ENCODE measurements at places on chromosomes 12 and 14. TPM values are rescaled to one million over a fixed set of nuclear protein-coding genes. Genes with fewer than 3 reads are reported as not detected.
A peak's percentile ranks its signal among the peaks of the same experiment; 100 is the strongest.

DNA sequence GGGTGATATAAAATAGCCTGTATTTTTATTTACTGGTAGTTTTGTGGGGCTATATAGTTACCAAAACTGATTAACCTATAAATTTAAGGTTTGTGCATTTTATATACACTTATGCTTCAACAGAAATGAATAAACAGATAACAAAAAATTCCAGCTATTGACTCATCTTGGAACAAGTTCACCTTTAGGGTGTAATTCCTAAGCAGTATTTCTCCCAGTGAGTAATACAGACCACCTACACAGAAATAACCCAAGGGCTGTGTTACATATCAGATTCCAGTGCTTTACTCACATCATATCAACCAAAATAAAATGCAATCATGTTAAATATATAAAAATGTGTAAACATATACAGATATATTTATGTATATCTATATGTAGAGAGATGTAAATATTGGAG is 345.6 kb downstream of the ADAMTS20 start:
- no peak for DNase-seq

- DNase-seq: no peak
Measured at GRCh38 chr12:17579205-17580026, 510.6 kb downstream of the RERGL start.

The KLRD1 gene
- total RNA-seq: 1.8 TPM

DNA sequence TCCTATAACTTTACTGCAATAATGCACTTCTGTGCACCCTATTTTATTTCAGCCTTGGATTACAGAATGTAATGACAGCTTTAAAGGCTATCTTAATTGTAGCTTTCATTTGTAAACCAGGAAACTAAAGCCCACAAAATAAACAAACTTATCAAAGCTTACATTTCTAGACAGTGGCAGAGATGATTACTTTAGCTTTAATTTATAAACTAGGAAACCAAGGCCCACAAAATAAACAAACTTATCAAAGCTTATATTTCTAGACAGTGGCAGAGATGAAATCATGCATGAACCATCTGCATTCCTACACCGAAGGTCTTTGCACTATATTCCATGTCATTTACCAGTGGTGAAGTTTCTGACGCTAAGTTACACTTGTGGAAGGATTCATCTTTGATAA is 74.4 kb downstream of the PRKD1 start:
- DNase-seq: no peak

The RFX4 gene
- not detected for total RNA-seq

GRCh38 chr12:76480796-76481195 is 78.8 kb downstream of the OSBPL8 start:
- DNase-seq: no peak

DNA sequence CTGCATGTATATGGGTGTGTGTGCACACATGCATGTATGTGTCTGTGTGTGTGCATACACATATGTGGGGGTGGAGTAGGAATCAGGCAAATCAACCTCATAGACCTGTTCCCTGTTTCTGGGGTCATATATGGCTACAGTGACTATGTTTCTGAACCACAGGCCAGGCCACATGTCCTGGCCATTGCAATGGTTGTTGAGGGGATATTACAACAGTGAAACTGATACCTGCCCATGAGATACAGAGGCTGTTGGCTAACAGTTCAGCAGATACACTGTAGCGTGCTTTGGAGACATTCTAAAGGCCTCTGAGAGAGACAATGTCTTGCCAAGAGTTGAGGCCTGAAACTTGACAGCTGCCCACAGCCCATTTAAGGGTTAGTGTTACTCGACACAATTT is 47.3 kb upstream of the FOS start:
- no peak for DNase-seq

- peak; percentile 71 for DNase-seq
Measured at GRCh38 chr12:121748571-121749265, 36.2 kb downstream of the TMEM120B start.

GRCh38 chr12:58639318-58639934 is 280.9 kb downstream of the LRIG3 start:
- DNase-seq: no peak

DNA sequence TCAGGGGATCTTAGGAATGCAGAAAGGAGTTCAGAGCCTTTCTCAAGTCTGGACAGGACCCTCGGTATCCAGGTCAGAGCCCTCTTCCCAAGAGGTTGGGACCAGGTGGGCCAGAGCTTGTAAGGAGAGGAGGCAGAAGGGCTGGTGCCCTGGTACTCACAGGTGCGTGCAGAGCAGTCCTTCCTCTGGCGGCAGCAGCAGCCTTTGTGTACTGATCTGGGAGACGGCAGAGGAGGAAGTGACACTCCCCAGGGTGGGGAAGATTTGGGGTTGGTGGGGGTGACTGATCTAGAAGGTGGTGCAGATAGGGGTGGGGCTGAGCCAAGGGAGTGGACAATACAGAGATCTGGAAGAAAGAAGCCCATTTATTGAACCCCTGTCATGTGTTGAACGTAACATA is at the start of gene ITGB7:
ITGB7 (minus strand) TSS at position 210 of the 400 bp plus-strand sequence. CDS start 6,808 bp downstream, outside the sequence.
- DNase-seq: no peak

The A2ML1 gene
- total RNA-seq: 0.07 TPM

The JPH4 gene
- 9.2 TPM for total RNA-seq

The ADCY4 gene
- total RNA-seq: 10.9 TPM

- no peak for DNase-seq
Measured at GRCh38 chr12:103879878-103880277, 38.8 kb upstream of the NT5DC3 start.

The APOLD1 gene
- total RNA-seq: 20.7 TPM

DNA sequence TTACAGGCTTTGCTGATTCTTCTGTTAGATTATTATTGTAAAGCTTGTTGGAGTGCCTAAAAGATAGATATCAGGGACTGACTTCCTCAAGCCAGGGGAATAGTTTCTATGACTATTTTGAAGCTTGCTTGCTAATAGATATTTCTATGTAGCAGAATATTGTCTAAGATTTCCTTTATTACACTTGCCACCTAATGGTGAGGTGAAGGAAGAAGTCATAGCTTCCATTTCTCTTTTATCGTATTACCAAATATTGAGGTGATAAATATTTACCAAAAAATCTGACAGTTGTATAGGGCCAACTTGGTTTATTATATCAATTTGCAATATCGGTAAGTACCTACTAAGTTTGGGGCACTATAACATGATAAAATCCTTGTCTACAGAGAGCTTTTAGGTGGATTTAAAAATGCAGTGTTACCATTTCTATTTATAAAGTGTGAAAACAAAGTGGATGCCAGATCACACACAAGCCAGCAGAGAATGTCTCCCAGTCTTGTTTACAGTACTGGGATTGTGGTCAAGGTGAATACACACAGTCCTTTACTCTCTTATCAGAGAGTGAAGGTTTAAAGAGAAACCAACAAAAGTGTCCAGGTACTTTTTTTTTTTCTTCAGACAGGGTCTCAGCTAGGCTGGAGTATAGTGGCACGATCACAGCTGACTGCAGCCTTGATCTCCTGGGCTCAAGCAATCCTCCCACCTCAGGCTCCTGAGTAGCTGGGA is 137.9 kb downstream of the IGF1 start:
- DNase-seq: no peak

The LMBR1L gene
- total RNA-seq: 68.5 TPM

The B4GALNT1 gene
- total RNA-seq: 0.80 TPM

The TBC1D30 gene
- total RNA-seq: 2.0 TPM

GRCh38 chr14:81319946-81320345 is 80.2 kb downstream of the STON2 start:
- no peak for DNase-seq

DNA sequence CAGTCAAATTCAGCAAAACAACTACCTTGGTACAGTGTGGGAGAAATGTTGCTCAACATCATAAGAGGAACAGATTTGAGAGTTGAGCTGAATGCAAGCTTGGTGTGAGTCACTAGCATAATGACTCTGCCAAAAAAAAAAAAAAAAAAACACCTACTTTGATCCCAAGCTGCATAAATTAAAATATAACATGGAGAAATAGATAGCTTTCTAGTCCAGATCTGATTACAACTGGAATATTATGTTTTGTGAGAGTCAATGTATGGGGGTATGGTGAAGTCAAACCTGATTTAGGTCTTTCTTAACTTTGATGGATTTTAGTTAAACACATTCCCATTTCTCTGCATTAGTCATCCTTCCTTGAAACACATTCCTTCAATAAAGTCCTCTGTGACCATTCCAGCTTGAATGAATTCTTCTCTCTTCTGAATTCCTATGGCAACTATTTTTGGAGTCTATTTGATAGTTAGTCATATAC is 188.1 kb downstream of the SLC5A8 start:
- DNase-seq: no peak

The SLC25A47 gene
- not detected for total RNA-seq

GRCh38 chr12:27446436-27446835 is at the start of gene SMCO2:
Gene SMCO2 (plus strand): TSS chr12:27446736. CDS start chr12:27470632, 23,896 bp downstream.
- DNase-seq: no peak

DNA sequence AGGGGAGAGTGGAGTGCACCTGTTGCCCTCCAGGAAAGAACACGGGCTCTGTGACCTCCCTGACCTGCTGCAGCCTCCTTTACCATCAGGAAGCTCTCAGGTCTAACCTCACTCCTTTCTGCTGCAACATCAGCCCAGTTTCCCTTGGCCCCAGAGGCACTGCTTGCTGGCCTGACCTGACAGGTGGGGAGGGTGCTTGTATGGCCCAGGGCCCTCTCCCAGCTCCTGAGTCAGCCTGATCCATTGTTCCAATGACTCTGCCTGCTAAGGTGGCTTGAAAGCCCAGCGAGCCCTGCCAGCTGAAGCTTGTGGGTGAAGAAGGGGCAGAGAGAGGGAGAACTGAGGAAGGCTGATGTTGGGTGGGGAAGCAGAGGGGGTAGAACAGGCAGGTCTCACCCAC is 13.2 kb upstream of the KRT78 start:
- no peak for DNase-seq

The SLC4A8 gene
- total RNA-seq: 13.6 TPM

DNA sequence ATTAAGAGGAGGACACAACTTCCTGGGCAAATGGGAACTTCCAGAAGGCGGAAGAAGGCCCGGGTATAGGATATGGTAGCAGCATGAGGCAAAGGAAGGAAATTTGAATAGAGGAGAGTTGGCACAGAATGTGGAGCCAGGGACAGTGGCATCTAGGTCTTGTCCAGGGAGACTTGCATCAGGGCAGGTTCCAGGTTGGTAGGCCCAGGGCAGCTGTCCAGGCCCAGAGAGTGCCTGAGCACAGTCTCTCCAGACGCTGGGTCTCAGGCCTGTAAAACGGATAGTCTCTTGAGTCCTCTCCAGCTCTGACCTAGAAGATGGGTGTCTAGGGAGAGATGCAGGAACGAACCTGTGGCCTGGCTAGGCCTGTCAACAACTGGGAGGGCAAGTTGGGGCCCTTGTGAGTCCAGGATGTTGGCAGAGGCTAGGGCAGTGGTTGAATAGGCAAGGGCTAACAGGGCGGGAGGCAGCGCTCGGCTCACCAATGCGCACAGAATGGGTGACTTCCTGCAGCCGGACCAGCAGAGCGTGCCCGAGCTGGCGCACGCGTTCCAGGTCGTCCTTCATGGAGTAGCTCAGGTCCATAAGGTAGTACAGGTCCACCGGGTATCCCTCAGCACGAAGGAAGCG is 9.9 kb downstream of the ITGB7 start:
- DNase-seq: no peak

GRCh38 chr12:115998794-115999478 is 278.6 kb downstream of the MED13L start:
- no peak for DNase-seq

- DNase-seq: no peak
Measured at GRCh38 chr12:835754-836518, 83.6 kb downstream of the WNK1 start.

The DEGS2 gene
- total RNA-seq: 2.9 TPM

All from ovary (tissue), 10 donors.